ENCODE measurements at places on chromosomes 13 and 19. TPM values are rescaled to one million over a fixed set of nuclear protein-coding genes. Genes with fewer than 3 reads are reported as not detected.

DNA sequence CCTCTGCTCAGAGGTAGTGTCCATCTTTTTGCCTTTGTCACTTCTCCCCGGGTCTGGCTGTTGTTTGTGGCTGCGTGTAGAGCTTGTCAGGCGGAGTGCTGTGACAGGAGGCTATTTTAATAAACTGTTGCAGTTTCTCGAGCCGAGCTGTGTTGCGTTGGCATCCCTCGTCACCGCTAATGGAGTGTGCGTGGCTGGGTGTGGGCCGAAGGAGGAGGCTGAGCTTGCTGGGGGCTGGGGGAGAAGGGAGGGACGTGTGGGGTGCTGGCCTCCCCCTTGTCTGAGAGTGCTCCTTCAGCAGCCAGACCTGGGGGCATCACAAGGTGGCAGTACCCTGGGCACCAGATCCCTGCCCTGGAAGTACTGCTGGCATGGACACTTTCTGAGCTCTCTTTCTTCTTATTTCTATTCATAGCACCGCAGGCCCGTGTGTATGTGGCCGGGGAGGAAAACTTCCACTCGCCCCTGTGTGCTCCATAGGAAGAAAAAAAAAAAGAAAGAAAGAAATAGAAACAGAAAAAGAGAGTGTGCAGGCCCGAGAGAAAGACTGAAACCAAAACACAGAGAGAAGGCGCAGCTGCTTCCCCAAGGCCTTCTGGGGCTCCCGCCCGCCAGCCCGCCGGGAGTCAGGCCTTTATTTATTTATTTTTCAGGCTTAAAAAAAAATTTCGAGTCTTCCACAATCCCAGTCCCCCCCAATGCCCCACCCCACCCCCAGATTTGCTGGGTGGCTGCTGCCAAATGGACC, 27.0 kb downstream of the NFIX start:
- peak; percentile 57 for DNase-seq

GRCh38 chr19:47503826-47504150, 11.1 kb downstream of the NAPA start:
- DNase-seq = no peak

GRCh38 chr19:2352121-2352520, 7.9 kb upstream of the TMPRSS9 start:
- no peak for DNase-seq

Gene MARCHF2
- 94.2 TPM for total RNA-seq

DNA sequence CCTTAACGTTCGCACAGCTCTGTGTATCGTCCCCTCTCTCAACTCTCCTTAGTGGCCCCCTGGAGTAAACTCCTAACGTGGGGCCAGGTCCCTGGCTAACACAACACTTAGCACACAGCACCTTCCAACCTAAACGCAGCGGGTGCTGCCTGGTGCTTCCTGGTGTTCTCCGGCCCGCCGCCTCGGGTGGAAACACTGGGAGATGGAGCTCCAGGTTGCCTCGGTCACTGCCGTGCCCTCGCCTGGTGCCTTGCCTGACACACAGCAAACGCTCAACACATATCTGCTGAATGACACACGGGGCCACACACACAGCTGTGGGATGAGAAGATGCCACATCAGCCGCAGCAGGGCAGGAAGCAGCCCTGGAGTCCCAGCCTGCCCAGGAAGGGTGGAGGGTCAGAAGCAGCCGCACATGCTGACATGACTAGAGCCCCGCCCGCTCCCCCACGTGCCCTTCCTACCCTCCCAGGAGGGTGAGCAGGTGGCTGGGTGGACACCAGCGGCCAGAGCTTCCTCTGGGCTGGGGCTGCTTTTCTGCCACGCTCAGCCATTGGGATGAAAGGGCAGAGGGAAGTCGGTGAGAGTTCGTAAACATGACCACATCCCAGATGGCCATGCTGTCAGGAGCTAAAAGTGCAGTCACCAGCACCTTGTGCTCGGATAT, 6.6 kb downstream of the PEPD start:
- peak; percentile 54 for DNase-seq

GRCh38 chr13:25153736-25154135, 18.4 kb downstream of the AMER2 start:
- DNase-seq = no peak

GRCh38 chr19:39749981-39750380, 12.2 kb upstream of the CLC start:
- no peak for DNase-seq

Gene PIK3R2
- 24.9 TPM for total RNA-seq

- DNase-seq = no peak
These were observed 18.8 kb downstream of the UBE2L5 start for GRCh38 chr13:30440910-30441703.

Gene ERICH4
- total RNA-seq = not detected

- peak; percentile 60 for DNase-seq
These were observed 61.6 kb downstream of the CEBPG start for GRCh38 chr19:33434886-33435705.

GRCh38 chr19:57578487-57579205, at the start of gene ZNF416:
Gene ZNF416 (minus strand): TSS chr19:57578911. CDS start chr19:57578704, 207 bp downstream.
- DNase-seq = peak; percentile 98

Gene CDX2
- total RNA-seq = not detected

DNA sequence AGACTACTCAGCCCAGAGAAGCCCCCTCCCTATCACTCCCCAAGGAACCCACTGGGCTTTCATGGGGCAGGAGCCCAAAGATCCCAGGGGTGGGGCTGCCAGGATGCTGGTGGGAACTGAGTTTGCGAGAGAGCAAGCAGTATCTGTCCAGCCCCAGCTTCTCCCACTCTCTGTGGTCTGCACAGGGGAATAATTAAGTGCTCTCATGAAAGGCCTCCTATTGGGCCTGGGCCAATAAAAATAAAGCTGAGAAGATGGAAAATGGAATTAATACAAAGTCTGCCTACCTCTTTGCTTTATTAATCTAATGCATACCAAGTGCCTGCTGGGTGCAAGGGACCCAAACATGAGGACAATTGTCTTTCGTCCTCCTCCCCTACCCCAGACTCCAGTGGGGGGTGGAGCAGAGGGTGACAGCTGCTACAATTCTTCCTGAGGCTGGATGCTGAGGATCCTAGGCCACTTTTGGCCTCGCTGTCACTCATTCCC, 5.4 kb downstream of the DDX39A start:
- no peak for DNase-seq

Gene LRCH1
- total RNA-seq = 10.1 TPM

GRCh38 chr13:47186471-47186870, 289.6 kb upstream of the HTR2A start:
- DNase-seq = no peak

Gene CCDC106
- 24.2 TPM for total RNA-seq

GRCh38 chr19:14147797-14148605, 11.6 kb upstream of the ASF1B start:
- peak; percentile 92 for DNase-seq

Gene GFY
- not detected for total RNA-seq

GRCh38 chr19:27759896-27760295, 1453.1 kb downstream of the UQCRFS1 start:
- DNase-seq = no peak

Gene SYNE4
- 0.12 TPM for total RNA-seq

- DNase-seq = no peak
These were observed 353.6 kb downstream of the SPRY2 start for GRCh38 chr13:79987323-79987722.

- peak; percentile 80 for DNase-seq
These were observed 44.3 kb upstream of the CEACAM21 start for GRCh38 chr19:41531438-41532311.

DNA sequence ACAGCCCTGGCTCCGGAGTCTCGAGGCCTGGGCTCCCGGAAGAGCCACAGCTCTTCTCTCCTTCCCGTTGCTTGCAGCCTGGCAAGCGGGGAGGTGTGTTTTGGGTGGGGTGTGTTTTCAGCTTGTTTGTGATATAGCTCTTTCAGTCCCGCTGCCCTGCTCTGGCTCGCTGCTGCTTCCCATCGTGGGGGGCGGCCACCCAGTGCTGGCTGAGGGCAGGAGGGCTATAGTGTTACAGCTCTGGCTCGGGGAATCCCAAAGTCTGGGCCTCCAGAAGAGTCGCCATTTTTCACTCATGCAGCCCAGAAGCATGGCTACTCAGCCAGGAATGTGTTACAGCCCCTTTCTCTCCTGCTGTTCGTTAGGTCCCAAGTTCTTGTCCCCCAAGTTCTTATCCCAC, 2.2 kb upstream of the ZNF256 start:
- DNase-seq = no peak

DNA sequence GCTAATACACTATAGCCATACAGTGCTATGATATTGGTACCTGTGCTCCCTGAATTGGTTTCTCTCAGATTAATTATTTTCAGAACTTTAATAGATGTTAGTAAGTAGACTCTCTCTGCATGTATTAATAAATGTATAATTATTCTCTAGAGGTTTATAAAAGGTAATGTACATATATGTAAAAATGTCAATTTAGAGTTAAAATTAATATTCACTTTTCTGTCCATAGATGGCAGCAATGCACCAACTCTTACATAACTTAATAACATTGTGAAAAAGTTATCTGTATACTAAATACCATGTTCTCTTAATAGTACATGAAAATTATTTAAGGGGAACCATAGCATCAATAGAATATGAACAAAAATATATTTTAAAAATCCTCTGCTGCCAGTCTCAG, 515.0 kb upstream of the KLHL1 start:
- DNase-seq = no peak

Gene FEM1A
- 28.1 TPM for total RNA-seq
